ENCODE measurements at places on chromosomes 4 and X.
A peak's percentile ranks its signal among the peaks of the same experiment; 100 is the strongest.

DNA sequence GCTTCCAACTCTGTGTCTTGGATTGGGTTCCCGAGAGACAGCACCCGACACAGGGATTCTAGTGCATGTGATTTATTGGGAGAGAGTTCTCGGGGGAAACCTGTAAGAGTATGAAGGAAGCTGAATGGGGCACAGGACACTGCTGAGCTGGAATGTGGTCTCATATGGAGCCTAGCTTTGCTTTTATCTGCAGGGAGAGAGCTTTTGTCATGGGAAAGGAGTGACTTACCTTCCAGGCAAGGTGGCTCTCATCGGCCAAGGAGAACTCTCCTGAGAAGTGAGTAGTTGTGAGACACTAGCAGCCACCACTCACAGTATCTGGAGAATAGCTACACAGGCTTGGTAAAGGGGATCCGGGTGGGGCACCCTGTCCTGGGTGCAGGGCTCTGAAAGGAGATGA is 124.5 kb downstream of the NHS start:
- DNase-seq: no peak

GRCh38 chrX:39196192-39197102 is 395.2 kb downstream of the MID1IP1 start:
- no peak for DNase-seq

DNA sequence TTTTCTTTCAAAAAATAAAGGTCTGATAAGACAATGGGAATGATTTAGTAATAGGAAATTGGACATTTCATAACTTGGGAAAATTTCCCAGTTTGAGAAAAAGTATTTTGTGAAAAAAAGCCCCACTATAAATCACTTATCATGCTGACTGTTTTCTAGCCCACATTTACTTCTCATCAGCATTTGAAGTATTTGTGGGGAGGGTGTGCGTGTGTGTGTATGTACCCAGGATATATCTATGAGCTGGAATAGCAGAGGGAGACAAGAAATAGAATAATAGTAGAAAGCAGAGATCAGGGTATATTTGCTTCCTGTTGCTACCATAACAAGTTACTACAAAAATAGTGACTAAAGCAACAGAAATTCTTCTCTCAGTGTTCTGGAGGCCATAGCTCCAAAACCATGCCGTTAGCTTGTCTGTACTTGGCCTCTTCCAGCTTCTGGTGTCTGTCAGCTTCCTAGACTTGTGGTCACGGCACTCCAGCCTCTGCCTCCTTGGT is 139.8 kb downstream of the PTTG2 start:
- DNase-seq: no peak

DNA sequence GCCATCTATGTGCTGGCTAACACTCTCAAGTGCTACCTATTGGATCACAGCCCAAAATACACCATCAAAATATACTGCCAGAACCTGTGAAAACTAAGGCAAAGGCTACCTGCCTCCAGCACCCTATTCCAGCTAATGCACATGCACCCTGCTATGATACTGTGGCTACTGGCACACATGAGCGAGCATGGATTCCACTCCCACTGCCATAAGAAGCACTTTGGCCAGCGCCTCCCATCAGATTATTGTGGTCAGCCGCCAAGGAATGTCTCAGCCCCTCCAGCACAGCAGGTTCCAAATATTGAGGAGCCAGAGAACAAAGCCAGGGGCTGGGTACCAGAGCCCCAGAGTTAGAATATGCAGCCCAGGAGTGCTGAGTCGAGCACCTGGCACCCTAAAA is 32.5 kb upstream of the TMPRSS11F start:
- DNase-seq: no peak

GRCh38 chr4:2305766-2306501 is 44.0 kb upstream of the MXD4 start:
- no peak for DNase-seq

- DNase-seq: no peak
These were observed 88.2 kb downstream of the SOWAHB start for GRCh38 chr4:76809594-76810305.

DNA sequence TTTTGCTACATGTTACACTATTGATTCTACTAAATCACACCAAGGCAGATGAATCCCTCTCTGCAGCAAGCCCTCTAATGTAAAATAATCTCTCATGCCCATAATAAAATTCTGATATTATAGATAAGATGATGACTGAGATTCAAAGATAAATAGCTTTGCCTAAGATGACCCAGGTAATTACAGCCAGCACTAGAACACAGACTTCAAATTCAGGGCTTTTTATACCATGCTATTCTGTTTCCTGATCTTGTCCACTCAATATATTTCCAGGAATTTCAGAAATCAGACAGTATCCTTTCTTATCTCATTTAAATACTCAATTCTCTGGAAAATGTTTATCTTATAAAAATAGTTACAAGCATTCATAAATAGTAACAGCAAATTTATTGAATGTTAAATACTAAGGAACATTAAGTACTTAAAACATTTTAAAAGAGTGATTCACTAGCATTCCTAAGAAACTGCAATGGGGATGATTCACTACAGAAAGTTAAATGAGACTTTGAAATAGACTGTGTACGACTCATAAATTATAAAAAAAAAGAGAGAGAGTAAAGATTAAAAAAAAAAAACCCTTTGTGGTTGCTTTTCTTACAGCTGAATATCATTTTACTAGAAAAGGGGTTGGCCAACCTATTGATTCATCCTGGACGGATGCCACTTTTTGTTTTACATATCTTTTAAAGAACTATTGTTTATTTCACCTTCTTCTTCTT is 45.8 kb upstream of the IL21 start:
- no peak for DNase-seq

- no peak for DNase-seq
These were observed 35.1 kb downstream of the ENPEP start for GRCh38 chr4:110510955-110511544.

GRCh38 chr4:153684182-153684970 is at the start of gene TLR2:
TLR2 (plus strand) TSS chr4:153684280; CDS start chr4:153702908, 18,628 bp downstream.
- peak; percentile 62 for DNase-seq

- no peak for DNase-seq
These were observed 55.9 kb downstream of the MXRA5 start for GRCh38 chrX:3290561-3290960.

DNA sequence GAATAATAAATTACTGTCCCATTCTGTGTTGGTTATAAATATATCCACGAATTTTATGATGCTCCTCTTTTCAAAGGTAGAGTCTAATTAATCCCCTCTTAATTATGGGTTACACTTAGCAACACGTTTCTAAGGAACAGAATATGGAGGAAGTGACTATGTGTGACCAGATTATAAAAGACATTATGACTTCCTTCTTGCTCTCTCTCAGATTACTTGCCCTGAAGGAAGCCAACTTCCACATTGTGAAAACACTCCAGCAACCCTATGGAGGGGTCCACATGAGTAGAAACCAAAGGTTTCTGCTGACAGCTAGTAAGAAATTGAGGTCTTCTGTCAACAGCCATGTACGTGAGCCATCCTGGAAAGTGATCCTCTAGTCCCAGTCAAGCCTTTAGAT is 59.3 kb downstream of the WDFY3 start:
- DNase-seq: no peak

DNA sequence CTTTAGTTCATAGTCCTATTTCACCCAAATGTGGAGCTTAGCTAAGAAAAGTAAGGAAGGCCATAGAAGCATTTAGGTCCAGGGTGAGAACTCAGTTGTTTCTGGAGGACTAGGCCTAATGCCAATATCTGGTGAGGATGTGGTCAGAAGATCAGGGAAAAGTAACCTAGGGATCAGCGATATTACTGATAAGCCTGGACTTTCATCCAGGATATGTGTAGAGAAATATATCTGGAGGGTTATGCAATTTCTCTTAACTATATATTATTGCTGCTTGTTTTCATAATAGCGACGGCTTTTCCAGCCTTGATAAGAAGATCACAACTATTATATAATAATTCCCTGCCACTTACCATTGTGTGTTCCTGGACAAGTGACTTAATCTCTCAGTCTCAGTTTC is 81.1 kb downstream of the FRAS1 start:
- DNase-seq: no peak

- no peak for DNase-seq
These were observed 592.7 kb downstream of the GRXCR1 start for GRCh38 chr4:43485196-43485595.

- DNase-seq: no peak
These were observed 140.0 kb downstream of the FMR1NB start for GRCh38 chrX:148120999-148121623.

- no peak for DNase-seq
These were observed 115.7 kb upstream of the MXRA5 start for GRCh38 chrX:3462166-3462508.

DNA sequence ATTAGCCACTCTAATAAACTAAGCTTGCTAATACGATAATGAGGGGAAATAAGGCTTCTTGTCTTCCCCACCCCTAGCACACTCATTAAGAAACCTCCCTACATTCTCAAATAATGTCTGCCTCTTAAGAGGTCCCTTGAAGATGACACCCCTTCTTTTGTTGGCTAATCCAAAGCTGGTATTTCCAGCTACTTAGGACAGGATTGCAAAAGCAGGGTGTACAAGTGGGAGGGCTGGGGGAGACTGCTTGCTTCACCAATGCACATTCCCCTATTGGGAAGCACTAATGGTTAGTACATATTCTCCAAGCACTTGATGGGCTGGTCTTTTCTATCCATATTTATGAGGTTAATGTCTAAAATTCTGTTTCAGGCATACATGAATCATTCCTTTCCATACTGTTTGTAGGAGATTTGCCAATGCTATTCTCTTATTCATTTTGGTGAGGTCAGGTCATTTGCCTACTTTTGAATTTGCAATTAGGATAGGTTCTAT is 16.8 kb upstream of the TIMM8A start:
- no peak for DNase-seq

- DNase-seq: no peak
These were observed 735.8 kb upstream of the ATOH1 start for GRCh38 chr4:93092765-93093164.

DNA sequence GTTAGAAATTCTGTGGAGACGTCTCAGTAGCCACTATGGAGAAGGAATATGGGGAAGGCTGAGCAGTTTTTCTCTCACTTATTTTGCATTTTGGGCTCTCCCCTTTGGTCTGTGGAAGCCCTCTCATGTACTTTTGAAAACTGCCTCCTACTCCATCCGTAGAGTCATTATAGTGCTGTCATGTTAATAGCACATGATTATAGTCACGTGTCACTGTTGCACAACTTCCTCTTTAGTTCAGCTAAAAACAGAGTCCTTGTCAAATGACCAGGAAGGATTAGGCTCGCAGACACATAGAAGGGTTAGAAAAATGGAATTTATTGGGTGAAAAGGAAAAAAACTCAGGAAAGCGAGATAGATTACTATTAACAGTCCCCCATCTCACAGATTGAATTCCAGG is 258.2 kb upstream of the CXorf51A start:
- no peak for DNase-seq

DNA sequence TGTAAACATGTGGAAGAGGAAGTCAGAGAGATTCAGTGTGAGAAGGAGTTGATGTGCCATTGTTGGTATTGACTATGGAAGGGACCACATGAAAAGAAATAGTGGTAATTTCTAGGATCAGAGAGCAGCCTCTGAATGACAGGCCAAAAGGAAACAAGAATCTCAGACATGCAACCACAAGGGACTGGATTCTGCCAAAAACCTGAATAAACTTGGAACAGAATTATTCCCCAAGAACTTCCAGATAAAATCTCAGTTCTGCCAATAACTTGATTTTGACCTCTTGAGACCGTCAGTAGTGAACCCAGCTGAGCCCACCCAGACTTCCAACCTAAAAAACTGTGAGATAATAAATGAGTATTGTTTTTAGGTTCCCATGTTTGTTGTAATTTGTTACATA is 653.6 kb upstream of the NR3C2 start:
- DNase-seq: no peak

GRCh38 chrX:45601052-45601451 is 400.4 kb upstream of the DIPK2B start:
- no peak for DNase-seq

DNA sequence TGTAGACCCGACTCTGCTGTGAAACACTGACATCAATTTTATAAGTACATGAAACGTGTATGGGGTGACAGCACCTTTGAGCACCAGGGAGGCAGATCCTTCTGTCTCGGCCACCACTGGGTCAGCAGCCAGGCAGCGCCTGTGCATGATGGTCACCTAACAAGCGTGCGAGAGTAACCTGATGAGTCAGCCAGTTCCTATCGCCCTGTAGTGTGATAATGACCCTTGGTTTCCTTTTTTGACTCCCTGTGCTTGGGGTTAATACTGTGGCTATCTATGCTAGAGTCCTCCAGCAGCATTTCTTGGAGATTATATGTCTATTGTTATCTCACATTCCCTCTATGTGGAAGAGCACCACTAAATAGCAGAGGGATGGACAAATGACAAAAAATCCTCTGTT is 101.6 kb downstream of the NPNT start:
- DNase-seq: no peak

DNA sequence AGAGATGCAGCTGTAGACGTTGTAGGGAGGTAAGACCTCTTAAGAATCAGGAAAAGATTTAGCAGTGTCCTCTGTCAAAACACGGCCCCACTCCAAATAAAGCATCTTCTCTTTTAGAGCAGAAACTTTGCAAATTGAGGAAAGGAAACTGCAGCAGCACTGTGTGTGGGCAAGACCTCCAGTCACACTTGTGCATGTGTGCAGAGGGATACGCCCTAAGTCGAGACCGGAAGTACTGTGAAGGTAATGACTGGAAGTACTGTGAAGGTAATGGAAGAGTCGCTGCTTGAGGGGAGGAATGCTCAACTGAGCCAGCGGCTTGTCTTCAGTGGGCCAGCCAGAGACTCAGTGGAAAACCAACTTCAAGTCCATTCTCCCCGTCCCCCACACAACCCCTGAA is 46.5 kb downstream of the EGF start:
- no peak for DNase-seq

DNA sequence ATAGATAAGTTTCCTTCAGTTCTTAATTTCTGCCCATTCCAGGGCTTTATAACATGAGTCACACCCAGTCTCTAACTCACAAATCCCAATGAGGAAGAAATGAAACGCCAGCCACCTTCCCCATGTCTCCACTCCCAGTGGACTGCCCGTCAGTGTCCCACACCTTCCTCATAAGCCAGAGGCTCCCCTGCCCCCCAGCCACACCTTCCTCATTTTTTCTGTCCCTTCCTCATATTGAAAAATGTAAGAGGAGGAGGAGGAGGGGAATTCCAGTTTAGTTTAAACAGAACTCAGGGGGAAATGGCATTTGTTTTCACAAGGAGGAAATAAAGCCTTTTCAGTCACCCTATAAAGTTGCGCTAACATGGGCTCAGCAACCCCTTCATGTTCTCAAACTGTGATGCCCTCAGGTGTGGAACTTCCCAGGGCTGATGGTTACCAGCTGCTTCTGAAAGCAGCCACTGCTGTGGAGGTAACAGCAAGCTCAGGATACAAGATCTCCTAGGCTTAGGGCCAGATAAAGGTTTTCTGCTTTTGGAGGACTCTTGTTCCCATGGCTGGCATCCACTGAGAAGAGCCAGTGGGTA is 97.8 kb downstream of the PARM1 start:
- DNase-seq: no peak

GRCh38 chr4:83610729-83611128 is 74.8 kb downstream of the GPAT3 start:
- no peak for DNase-seq

- no peak for DNase-seq
These were observed 28.1 kb downstream of the KLHL8 start for GRCh38 chr4:87192145-87192919.

GRCh38 chr4:115228851-115229250 is 115.4 kb upstream of the NDST4 start:
- DNase-seq: no peak

GRCh38 chrX:13732246-13733067 is 2.0 kb downstream of the TRAPPC2 start:
- DNase-seq: no peak

- DNase-seq: peak; percentile 3
These were observed 218.2 kb downstream of the IDS start for GRCh38 chrX:149286940-149287349.
